Cerebellar nuclear complex (tissue), 1 donor: ENCODE measurements at places on chromosomes 2 and 18.

- no peak for DNase-seq
These were observed 241.6 kb downstream of the PDE11A start for GRCh38 chr2:177830881-177831386.

DNA sequence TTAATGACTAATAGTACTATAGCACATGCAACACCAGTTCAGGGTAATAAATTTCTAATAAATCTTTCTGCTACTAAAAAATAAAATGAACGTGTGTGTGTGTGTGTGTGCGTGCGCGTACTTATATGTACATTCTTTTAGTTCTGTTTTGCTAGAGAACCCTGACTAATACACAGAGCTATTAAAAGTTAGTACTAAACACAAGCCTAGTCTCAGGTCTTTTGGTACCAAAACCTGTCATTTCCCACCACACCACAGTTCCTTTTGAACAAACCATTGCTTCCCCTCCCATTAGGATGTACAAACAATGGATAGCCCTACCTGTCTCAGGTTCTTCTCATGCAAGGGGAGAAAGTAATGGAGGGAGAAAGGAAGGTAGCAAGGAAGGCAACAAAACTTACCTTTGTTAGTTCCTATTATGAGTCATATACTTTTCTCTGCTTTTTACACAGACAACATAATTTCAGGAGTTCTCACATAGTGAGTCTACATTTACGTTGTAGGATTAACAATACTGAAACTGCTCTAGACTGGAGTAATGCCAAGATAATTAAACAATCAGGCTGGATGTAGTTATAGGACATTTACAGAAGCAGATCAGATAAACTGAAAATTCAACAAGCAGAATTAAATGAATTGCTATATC, 427.2 kb downstream of the KCNJ3 start:
- no peak for DNase-seq

DNA sequence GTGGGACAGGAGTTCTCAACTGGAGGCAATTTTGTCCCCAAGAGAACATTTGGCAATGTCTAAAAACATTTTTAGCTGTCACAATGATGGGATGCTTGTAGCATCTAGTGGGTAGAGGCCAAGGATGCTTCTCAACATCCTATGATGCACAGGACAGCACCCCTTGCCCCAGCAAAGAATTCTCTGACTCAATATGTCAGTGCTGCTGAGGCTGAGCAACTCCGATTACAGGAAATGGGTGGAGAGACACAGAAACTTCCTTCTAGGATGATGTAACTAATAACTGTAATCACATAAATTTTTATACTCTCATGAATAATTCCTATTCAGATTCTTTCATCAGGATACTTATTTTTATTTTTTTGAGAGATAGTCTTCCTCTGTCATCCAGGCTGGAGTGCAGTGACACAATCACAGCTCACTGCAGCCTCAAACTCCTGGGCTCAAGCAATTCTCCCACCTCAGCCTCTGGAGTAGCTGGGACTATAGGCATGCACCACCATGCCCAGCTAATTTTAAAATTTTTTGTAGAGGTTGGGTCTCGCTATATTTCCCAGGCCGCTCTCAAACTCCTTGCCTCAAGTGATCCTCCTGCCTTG, 120.3 kb upstream of the ACAA2 start:
- no peak for DNase-seq

DNA sequence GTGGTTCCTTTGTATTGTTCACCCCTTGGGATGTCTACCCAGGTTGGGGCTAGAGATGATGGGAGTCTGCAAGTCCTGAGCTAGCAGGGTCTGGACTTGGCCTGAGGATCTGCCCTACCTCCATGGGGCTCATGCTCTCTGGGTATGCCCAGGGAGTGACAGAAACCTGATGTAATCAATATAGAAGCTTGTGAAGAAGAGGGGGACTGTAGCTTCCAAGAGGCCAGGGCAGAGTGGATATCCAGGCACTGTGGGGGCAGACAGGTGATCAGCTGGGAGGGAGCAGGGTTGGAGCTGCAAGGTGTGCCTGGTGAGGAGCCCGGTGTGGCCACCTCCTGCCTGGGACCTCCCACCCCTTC, 164.2 kb downstream of the CTIF start:
- no peak for DNase-seq

- DNase-seq: no peak
These were observed 462.3 kb upstream of the MEX3C start for GRCh38 chr18:51659781-51660180.
